ENCODE measurements at places on chromosomes 6 and 20.

DNA sequence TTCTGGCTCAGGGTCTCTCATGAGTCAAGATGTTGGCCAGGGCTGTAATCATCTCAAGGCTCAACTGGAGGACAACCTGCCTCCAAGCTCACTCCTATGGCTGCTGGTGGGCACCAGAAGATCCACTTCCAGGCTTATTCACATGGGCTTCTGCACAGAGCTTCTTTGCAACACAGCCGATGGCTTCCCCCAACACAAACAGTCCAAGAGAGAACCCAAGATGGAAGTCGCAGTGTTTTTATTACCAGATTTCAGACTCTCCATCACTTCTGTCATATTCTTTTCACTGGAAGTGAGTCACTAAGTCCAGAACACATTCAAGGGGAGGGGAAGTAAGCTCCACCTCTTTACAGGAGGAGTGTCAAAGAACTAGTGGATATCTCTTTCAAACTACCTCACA, 75.5 kb downstream of the CD164 start:
- DNase-seq: no peak

- DNase-seq: no peak
Measured at GRCh38 chr20:63596423-63596822, 22.4 kb upstream of the HELZ2 start.

DNA sequence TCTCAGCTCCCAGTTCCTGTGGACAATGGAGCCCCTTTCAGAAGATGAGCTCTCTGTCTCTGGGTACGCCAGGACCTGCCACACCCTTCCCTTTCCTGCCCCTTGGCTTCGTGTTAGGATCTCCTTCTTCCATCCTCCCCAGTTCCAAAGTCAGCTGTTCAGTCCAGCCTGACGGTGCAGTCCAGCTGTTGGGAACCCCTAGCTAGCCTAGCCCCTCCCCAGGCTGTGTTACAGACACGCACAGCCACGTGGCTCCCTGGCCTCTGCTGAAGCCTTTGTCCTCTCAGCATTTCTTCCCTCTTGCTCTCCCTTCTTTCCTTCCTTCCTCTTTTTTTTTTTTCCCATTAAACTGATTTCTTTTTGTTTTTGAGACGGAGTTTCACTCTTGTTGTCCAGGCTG, 12.4 kb upstream of the TFAP2C start:
- DNase-seq: no peak

DNA sequence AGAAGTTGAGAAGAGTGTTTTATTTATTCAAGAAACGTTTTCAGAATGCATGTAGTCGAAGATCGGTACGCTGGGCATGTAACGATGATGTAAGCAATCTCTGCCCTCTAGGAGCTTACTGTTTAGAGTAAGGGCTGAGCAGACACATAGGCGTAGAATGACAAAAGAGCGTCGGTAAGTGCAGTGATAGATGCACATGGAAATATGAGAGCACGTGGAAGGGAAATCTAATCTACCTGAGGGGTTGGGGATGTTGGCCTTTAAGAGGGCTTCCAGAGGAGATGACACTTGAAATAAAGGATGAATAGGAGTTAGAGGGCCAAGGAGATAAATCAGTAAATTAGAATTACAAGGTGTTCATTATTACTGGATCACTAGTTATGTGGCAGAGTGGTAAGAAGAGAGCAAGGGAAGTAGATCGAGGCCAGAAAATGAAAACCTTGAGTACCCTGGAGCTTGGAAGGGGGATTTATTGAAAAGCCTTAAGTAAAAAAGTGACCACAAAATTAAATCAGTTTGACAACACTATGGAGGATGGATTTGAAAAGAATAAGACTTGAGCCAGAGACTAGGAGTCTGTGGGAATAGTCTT, 782 bp downstream of the TRMT11 start:
- DNase-seq: no peak

- DNase-seq: no peak
Measured at GRCh38 chr20:25160467-25160866, 35.0 kb upstream of the ENTPD6 start.

- DNase-seq: no peak
Measured at GRCh38 chr6:152160346-152160745, 352.9 kb downstream of the ESR1 start.

DNA sequence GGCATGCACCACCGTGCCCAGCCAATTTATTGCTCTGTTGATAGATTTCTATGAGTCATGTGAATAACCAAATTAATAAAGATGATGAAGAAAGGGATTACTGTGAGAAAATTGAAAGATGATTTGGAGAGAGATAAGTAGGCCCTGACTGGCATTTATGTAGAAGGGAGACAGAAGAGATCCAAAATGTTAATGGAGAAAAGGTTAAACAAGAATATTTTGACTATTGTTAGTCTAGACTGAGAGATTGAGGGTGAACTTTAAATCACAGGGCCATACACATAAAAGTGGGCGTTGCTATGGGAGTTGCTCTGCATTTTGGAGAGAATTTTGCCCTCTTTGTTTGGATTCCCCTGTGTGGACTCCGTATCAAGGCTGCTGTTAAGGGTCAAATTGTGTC, 68.9 kb upstream of the SCAF8 start:
- no peak for DNase-seq

- DNase-seq: no peak
Measured at GRCh38 chr6:64054861-64055260, 419.3 kb downstream of the PHF3 start.

DNA sequence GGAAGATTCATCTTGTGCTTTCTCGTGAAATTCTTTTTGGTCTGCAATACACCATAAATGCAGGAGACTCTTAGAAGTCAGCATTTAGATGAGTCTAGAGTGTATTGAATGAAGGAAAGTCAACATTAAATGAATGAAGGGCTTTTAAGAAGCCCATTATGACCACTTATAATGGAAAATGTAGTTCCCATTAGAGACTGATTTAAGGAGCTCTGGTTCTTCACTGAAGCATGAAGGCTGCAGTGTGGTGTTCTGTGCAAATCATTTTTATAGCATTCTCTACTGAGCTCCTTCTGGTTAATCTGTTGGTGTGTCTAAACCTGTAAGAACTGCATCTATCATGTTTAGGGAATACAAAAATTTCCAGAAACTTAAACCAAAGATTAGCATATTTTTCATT, 19.7 kb downstream of the NCOA7 start:
- DNase-seq: no peak

All from forelimb muscle (tissue), 1 donor.